8988T (cell line): ENCODE measurements at places on chromosomes 2 and 18.

- no peak for DNase-seq
Observed at GRCh38 chr2:43345391-43345813, 119.0 kb upstream of the ZFP36L2 start.

- DNase-seq = no peak
Observed at GRCh38 chr2:45646289-45646688, 5.2 kb upstream of the PRKCE start.

DNA sequence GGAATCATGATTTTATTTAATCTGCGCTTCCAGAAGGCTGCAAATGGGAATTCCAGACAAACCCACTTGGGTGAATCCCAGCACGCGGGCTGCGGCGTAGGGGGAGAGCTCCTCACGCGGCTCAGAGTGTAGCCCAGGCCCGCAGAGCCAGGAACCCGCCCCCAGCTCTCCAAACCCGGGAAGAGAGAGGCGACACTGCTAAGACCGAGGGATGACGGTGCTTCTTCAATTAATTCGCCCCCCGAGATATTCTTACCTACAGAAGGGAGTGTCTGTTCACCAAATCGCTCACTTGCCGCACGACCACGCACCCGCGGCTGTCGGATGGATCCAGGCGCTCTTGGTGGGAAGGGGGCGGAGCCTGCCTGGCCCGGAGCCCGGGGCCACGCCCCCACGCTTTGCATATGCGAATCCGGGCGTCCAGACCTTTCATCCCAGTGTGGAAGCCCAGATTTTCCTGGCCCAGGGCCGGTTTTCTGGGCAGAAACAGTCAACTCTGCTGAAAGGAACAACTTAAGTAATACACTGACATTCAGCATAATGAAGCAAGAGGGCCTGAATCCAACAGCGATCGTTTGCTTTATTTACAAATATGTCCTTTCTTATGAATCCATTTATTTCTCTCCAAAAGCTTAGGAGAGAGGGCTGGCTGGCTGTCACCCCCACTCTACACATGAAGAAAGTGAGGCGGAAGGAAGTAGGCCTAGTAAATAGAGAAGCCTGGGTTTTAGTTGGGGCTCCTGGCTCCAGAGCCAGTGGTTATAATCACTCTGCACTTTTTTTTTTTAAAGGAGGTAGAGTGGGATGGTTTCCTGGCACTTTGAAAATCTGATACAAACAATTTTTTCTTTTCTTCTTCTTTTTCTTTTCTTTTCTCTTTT is at the start of gene SLC19A3:
Gene SLC19A3 (minus strand): TSS at position 342 of the 881 bp plus-strand sequence. CDS start 15,710 bp downstream, outside the sequence.
- peak; percentile 74 for DNase-seq

DNA sequence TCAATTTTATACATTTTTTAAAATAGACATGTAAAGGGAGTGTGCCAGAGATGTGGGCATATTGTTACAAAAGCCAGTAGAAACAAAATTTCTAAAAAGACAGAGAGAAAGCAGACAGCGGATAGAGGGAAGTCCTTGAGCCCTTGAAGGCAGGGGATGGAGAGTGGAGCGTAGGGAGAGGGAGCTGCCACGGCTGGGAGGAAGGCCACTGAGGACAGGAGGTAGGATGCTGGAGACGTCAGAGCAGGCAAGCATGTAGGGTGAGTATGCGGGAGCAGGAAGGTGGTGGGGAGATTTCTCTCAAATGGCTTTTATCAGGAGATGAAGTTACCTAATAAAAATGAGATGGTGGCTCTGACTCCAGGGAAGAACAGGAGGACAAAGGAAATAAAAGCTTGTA is 24.0 kb upstream of the NCL start:
- DNase-seq = no peak

GRCh38 chr18:35089382-35089781 is 48.2 kb downstream of the MAPRE2 start:
- no peak for DNase-seq

DNA sequence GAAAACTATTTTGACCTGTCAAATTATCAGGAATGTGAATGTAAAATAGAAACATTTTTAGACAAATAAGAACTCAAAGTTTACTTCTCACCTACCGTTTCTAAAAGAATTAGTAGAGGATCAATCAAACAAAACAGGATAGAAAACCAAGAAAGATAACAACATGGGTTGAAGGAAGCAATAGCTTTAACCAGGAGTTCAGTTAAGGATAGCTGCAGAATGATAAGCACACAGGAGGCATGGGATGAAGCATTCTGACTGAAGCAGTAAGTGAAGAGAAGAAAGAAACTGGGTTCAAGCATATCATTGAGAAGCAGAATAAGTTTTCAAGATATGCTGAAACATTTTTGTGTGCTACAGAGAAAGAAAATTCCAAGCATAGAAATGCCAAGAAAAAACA is 52.3 kb downstream of the TWSG1 start:
- no peak for DNase-seq

DNA sequence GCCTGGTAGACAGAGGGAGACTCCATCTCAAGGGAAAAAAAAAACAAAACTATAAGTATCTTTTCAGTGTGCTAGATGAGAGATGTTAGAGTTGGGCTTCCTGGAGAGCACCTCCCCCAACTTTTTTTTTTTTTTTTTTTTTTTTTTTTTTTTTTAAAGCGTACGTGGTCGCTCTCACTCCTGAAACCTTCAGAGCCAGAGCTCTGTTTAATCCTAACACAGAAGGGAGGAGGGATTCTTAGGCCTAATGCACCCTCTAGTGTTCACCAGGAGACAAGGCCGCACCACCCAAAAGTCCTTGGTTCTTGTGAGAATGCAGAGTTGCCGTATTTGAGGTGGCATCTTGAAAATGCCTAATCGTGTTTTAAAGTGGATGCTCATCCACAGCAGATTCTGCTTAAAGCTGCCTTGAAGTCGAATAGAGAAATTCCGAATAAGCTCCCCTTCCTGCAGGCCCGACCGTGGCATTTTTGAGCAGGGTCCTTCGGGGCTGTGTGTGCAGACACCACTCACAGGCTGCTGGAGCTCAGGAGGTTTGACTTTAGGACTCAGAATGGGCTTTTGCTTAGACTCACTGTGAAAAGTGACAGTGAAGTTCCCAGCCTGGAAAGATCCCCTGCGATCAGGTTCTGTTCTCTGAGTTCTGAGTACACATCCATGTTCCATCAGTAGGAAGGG is 252.6 kb downstream of the AGAP1 start:
- DNase-seq = peak; percentile 55

GRCh38 chr2:20427931-20428526 is 18.8 kb upstream of the RHOB start:
- no peak for DNase-seq

DNA sequence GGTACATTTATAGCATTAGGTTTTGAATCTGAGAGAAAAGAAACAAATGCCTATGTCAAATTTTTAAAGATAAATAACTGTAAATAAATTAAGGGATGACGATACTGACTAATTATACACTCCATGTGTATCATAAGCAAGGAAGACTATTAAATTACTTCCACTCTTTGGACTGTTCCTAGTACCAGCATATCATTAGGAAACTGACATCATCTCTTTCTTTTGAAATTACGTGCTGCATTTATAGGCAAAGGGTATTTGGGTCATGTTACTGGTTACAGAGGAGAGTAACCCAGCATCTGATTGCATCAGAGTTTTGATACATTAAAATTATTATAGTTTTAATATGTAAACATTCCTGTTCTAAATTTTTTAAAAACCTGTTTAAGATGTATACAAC is 309.7 kb downstream of the XIRP2 start:
- no peak for DNase-seq

- no peak for DNase-seq
Observed at GRCh38 chr18:70578480-70578879, 289.6 kb downstream of the SOCS6 start.

GRCh38 chr2:7027956-7028655 is 110.9 kb downstream of the RNF144A start:
- no peak for DNase-seq

GRCh38 chr2:133438848-133439564 is 129.3 kb downstream of the NCKAP5 start:
- DNase-seq = no peak

- no peak for DNase-seq
Observed at GRCh38 chr2:142980246-142981068, 103.0 kb downstream of the KYNU start.

DNA sequence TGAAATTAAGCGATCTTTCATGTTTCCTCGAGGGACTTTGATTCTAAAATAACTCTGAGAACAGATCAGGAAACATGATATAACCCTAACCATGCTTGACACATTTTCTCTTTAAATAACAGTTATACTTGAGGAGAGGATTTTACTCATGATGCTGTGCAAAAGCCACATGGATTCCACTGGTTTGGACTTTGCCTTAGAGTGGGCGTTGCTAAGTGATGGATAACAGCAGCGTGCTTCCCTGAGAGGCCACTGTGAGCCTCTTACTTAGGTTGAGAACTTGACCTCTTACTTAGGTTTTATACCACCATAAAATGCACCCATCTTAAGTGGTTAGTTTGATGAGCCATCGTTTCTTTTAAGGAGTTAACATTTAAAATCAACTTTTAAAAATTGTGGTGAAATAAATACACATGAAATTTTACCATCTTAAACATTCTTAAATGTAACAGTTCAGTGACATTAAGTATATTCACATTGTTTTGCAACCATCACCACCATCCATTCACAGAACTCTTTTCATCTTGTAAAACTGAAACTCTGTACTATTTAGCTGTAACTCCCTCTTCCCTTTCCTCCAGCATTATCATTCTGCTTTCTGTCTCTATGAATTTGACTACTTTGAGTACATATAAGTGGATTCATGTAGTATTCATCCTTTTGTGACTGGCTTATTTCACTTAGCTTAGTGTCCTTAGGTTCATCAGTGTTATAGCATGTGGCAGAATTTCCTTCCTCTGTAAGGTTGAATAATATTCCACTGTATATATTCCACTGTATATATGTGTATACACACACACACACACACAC is 22.6 kb downstream of the ANXA4 start:
- no peak for DNase-seq

- DNase-seq = no peak
Observed at GRCh38 chr2:66240286-66240685, 194.6 kb upstream of the MEIS1 start.

- DNase-seq = no peak
Observed at GRCh38 chr18:48819781-48820482, 130.8 kb downstream of the SMAD7 start.

DNA sequence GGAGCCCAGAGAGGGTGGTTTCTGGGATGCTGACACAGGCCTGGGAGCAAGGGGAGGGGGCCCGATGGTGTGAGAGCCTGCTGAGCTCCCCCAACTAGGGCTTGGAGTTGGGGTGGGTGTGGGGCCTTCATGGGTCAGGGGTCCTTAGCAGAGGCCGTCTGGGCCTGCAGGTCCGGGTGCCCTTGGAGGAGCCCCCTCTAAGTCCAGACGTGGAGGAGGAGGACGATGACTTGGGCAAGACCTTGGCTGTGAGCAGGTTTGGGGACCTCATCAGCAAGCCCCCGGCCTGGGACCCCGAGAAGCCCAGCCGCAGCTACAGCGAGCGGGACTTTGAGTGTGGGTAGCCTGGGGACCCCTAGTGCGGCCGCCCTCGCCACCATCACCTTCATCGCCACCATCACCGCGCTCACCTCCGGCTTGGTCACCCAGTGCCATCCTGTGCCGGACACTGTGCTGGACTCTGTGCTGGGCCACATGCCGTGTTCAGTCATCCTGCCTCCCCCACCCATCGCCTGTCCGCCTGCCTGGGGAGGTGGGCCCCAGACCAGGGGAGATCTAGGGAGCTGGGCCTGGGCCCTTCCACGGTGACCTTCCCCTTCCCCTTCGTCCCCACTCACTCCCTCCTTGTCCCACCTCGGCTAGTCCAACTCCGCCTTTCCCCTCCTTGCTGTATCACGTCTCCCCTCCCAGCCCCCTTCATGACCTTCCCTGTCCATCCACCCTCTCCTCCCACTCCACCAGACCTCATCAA is 980 bp downstream of the SLC4A3 start:
- DNase-seq = no peak

DNA sequence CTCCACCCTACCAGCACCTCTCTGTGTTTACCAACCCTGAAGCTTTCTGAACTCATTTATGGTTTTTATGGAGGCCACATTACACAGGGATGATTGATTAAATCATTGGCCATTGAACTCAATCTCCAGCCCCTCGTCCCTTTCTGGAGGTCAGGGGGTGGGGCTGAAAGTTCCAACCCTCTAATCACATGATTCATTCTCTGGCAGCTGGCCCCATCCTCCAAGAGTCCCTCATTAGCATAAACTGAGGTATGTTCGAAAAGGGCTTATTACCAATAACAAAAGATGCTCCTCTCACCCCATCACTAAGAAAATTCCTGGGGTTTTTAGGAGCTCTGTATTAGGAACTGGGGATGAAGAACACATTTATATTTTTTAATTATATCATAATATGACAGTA is 92.3 kb downstream of the DIS3L2 start:
- DNase-seq = no peak

DNA sequence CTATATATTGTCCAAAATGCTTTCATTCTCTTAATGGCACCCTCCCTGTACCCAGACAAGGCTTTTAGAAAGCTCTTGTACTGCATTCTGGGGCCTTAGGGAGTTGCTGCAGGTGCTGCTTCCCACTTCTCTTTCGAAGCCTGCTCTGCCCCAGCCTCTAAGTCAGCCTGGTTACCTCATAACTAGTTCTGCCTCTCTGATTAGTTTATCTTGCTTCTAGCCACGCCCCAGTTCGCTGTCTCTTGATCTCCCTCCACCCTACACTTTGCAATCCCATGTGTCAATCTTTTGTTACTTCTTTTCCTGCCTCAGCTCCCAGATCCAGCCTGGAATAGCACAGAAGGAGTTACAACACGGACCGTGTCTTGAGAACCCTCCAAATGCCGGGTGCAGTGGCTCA is 13.8 kb upstream of the NCOA1 start:
- DNase-seq = no peak

GRCh38 chr2:43513796-43514195 is 82.0 kb downstream of the THADA start:
- DNase-seq = no peak

DNA sequence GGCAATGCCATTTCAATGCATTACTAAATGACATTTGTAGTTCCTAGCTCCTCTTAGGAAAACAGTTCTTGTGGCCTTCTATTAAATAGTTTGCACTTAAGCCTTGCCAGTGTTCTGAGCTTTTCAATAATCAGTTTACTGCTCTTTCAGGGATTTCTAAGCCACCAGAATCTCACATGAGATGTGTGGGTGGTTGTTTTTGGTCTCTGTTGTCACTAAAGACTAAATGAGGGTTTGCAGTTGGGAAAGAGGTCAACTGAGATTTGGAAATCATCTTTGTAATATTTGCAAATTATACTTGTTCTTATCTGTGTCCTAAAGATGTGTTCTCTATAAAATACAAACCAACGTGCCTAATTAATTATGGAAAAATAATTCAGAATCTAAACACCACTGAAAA is 45.3 kb downstream of the HADHB start:
- no peak for DNase-seq

DNA sequence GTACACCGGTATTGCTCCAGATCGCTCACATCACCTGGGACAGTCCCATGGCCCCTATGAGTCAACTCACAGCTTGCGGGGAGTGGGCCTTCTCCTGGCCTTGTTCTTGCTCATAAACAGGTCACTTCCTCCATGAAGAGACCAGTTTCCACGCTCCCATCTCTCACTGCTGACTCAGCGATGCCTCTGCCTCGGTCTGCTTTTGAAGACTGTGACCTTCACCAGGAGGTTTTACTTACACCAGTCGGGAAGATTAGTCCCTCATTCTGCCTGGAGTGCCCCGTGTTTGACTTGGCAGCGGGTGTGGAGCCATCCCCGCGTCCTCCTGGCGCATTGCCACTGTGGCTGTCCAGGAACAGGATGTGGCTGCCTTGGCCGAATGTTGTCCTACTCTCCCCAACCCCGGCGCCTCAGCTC is 159.8 kb downstream of the RHBDD1 start:
- peak; percentile 38 for DNase-seq
